ENCODE measurements at places on chromosomes 4 and X.
A peak's percentile ranks its signal among the peaks of the same experiment; 100 is the strongest.

DNA sequence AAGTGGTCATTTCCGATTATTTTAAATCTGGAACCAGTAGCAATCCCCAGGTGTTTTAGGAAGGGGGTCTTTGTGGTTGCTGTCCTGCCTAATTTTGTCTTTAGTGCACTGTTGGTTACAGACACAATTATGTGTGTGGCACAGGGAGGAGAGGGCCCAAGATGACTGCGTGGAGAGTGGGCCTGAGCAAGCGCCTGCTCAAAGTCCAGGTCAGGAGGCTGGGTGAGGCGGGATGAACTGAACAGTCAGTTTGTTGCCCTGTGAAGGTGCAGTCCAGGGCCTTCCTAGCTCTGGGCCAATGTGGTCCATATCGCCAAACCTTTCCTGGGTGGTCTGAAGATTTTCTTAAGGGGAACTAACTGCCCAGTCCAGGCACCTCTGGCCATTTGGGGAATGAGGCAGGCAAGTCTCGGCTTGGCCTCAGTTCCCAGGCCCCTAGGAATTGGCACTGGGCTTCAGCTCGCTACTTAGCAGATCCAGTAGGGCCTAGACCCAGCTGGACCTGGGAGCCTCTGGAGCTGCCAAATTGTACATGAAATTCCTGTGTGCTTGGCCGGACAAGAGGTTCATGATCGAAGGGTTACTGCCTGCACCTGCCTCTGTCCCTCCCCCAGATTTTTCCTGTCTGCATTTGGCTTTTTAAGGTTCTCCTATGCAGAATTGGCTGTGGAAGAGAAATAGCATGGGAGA lies 47.6 kb downstream of the ANAPC4 start:
- DNase-seq: no peak

- no peak for DNase-seq
Observed at GRCh38 chr4:87360338-87360935, 30.6 kb downstream of the HSD17B11 start.

DNA sequence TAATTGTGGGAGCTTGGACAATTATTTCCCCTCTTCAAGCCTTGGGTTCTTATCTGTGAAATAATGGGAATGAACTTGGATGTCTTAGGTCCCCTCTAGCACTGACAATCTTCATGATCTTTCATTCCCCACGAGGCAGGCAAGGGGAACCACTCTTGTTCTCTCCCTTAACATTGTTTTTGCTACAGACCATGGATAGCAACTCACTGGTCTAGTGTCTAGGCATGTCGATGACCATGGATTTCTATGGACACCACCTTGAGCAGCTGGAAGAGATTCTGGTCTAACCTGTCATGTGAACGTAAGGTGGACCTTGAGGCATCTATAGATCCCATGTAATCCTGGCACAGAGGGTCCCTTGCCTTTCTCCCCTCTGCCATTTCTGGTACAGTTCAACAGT lies 104.1 kb upstream of the DHX15 start:
- no peak for DNase-seq

DNA sequence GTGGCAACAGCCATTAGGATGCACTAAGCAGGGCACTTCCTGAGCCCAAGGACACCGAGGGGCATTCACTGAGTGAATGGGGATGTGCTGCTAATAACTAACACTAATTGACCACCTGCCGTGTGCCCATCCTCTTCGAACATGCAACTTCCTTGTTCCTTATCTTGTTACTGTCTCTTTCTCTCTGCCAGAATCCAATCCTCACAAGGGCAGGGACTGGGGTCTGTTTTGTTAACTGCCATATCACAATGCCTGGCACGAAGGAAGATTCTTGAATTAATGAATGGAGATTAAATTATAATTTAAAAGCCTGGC lies 1.3 kb downstream of the ERAS start:
- no peak for DNase-seq

DNA sequence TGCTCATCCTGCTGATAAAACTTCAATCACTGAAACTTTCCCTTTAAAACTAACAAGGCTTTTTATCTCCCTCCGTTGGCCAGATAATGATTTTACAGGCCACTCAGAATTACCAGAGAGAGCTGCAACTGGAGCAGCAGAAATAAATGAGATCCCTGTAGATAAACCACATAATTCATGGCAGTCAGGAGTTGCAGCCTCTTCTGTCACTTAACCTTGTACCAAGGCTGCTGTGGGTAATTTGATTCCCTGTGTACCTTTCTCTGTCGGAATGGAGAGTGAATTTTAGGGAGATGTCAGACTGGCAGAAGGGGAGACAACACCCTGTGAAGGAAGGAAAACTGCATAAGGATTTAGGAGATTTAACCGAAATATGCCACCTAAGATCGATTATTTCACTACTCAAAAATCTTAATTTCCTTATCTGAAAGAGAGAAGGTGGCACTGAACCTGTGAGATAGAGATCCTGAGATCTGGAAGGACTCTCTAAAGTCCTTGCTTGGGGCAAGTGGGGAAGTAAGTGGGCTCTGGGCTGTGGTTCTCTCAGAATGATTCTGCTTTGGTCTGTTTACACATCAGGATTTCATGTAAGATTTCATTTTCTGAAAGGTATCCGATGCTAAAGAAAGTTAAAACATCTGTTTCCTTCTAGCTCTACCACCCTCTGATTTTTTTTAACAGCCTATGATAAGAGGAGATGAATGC lies 14.3 kb upstream of the TSPAN5 start:
- no peak for DNase-seq

DNA sequence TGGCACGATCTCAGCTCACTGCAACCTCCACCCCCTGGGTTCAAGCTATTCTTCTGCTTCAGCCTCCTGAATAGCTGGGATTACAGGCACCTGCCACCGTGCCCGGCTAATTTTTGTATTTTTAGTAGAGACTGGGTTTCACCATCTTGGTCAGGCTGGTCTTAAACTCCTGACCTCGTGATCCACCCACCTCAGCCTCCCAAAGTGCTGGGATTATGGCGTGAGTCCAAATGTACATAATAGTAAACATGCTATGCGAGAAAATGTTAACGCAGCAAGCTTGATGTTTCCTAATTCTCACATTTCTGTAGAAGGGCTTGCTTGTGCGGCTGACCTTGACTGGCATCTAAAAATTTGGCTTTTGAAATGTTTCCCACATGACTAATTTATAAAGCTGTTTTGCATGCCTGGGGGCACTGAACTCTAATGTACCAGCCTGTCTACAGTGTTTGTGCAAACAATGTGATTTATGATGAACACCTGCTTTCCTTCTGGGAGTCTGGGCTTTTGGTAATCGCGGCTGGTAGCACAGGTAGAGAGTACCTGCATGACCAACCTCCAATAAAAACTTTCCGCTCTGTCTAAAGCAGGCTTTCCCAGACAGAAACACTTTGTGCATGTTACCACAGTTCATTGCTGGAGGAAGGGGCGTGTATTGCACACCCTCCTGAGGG lies 216.8 kb downstream of the IL15 start:
- peak; percentile 21 for DNase-seq

DNA sequence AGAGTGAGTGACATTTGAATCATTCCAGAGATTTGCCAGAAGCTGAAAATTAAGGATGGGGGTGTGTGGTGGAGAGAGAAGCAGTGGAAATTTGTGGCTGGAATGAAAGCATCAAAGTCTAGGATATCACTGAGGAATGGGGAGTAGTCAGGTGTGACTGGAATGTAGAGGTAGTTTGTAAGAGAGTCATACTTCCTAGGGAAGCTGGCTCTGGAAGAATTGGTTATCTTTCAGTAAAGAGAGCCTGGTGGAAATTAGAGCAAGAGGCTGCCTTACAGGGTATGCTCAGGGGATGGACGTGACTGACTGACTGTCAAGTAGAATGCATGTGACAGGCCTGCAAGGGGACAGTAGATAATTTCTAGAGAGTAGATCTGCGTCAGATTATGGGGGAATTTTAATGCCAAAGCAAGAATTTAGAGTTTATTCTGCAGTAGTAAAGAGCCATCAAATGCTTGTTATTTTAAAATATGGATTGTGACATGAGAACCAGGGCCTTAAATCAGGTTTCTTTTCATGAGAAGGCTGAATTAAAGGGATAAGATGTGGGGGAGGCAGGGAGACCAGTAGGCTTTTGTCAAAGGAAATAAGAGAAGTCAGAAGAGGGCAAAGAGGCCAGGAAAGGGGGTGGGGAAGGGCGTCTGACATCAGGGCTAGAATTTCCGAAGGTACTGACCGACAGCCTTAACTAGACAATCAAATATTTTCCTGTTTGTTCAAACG lies 109.9 kb downstream of the AFF1 start:
- peak; percentile 91 for DNase-seq

DNA sequence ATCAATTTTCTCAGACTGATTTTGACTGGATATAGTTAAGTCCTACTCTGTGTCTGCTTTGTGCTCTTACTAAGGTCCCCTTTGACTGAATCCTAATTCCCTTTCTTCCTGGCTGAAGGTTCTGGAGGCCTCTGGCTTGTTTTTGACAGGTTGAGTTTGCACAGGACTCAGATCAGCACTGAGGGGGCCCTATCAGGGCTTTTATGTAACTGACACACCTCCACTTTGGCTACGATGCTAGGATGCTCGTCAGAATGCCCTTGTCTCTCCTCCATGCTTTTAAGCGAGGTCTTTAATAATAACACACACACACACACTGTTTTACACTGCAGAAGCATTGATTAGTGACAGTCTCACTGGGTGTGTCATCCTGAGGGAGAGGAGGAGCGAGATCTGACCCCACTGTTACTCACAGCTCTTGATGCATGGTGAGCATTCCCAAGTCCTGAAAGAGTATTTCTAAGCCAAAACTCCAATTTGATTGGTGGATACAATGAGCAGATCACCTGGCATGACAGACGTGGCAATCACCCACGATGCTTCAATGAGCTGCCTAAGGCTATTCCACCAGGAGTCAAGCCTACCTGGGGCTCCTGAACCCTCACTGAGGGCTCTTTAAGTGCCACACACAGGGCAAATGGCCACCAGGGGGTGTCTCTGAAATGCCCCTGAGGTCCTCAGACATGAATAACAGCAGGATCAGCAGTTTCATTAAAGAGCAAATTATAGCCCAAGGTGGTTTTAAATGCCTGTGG lies 130.4 kb upstream of the CPEB2 start:
- no peak for DNase-seq

DNA sequence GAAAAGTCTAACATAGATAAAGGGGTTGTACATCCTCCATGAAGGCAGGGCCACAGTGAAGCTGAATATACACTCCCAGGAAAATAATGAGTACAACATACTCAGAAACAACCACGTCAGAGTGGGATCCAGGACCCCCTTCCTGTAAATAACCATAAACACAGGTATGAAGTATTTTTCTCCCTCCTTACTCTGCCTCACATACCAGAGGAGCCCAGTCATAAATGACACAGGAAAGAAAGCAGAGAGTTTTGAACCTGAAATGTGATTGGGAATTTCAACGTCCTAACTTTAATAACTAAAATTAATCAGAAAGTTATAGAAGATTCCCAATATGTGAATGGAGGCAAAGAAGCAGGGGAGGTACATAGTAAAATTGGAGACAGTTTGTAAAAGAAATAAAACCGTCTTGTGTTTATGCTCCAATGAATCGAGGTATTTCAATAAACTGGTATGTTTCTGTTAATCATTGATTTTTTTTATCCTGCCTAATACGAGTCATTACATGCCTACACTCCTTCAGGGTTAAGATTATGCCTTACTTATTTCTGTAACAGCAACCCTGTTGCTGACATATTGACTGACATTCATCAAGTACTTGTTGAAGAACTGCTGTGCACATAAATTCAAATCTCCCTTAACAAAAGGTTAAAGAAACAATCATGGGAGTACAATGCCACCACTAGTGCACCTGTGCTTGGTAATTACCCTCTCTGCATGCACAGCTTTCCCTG lies 431.3 kb downstream of the KCNIP4 start:
- DNase-seq: peak; percentile 79

DNA sequence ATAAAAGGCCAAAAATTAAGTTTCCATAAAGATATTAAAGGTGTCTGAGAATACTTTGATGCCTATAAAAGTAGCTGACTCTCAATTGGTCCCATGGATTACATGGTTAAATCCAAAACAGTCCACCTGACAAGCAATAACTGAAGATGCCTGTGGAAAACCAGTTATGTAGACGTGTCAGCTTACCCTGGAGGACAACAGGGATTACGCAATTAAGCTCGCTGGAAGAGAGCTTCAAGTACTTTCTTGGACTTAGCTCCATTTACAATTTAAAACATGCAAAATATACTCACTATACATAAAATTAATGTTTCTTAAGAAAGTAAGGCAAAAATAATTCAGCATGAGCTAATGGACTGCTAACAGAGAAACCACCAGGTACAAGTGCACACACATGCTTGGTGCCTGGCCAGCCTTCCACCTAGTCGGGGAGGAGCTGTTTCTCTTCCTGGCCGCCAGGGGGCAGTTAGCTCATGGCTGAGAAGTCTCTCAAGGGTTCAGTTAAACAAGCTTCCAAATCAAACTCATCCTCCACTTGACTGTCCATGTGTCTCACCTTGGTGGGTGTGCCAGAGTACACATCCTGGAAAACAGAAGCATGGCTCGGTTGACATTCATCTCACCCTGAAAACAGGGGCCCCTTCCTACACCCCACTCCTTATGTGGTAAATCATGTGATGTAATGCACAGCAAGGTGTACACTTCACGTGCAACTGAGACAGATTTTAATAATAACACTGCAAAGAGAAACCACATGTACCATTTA lies 9.2 kb upstream of the FAM53A start:
- peak; percentile 73 for DNase-seq

DNA sequence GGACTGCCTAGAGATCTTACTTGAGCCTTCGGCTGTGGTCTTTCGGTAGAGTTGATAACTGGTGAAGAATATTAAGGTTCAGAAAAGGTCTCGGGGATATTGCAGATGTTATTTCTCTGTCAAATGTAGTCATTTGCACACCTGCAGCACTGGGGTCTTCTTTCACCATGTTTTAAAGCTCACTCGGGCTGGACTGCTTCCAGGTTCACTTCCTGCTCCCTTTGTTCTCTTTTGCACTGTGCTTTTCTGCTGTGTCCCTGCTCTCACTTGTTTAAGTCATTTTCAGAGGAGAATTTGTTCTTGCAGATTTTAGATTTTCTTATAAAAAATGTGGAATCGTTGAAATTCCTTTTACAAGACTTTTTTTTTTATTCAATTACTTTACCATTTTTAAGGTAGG lies 68.5 kb downstream of the BMPR1B start:
- DNase-seq: no peak

- no peak for DNase-seq
Observed at GRCh38 chr4:122742933-122743829, 10.7 kb downstream of the BBS12 start.

- DNase-seq: no peak
Observed at GRCh38 chr4:17583941-17584340, 6.9 kb downstream of the LAP3 start.

All from kidney glomerular epithelial cell (primary cell).